ENCODE measurements at places on chromosomes 4 and X.

- DNase-seq: no peak
These were observed 79.8 kb downstream of the LCORL start for GRCh38 chr4:17941731-17942130.

DNA sequence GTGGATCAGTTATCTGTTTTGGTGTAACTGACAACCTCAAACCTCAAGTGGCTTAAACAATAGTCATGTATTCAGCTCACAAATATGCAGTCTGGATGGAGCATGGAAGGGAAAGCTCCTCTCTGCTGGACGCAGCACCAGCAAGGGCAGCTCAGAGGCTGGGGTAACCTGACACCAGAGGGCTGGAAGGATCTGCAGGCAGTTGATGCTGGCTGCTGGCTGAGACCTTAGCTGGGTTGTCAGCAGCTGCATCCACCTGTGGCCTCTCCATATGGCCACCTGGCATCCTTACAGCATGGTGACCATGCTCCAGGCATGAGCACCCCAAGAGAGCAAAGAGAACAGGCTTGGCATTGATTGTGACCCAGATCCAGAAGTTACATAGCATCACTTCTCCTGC lies 46.7 kb downstream of the ENPP6 start:
- no peak for DNase-seq

DNA sequence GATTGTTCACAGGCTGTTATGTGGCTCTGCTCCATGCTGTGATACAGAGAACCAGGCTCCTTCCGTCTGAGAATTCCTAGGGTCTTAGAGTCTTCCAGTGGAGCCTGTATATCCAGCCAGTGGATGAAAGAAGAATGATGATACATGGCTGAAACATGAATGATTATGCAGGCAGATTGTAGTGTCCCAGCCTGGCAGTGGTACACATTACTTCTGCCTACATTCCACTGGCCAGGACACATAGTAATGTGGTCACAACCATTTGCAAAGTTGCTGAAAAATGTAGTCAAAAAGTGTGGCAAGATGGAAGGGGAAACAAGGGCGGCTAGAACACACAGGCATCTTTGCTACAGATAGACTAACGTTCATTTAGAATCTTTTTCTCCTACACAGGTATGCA lies 4.5 kb upstream of the GBA3 start:
- no peak for DNase-seq

DNA sequence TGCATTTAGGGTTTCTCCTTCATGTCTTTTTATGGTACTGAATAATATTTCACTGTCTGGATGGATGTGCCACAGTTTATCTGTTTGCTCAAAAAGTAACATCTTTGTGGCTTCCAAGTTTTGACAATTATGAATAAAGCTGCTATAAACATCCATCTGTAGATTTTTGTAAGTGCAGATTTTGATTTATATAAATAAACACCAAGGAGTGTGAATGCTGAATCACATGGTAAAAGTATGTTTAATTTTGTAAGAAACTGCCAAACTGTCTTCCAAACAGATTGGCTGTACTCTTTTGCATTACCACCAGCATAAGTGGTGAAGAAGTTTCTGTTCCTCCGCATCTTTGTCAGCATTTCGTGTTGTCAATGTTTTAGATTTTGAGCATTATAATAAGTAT lies 158.7 kb upstream of the GIMD1 start:
- no peak for DNase-seq

DNA sequence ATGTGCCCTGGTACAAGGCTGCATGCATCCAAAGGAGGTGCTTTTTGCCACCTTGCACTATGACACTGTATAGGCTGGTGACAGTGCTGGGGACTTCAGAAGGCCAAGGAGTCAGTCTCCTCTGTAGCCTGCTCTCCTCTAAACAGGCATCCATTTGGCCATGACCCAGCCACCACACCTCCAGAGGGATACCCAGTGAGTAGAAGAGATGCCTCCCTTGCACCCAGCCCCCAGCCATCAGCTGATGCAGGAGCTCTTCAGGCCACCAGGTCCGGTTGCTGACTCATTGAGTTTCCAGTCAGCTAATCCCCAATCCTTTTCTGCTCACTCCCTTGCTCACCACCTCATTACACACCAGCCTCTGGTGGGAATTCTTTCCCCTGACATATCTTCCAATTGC lies 99.8 kb downstream of the PJA1 start:
- no peak for DNase-seq

DNA sequence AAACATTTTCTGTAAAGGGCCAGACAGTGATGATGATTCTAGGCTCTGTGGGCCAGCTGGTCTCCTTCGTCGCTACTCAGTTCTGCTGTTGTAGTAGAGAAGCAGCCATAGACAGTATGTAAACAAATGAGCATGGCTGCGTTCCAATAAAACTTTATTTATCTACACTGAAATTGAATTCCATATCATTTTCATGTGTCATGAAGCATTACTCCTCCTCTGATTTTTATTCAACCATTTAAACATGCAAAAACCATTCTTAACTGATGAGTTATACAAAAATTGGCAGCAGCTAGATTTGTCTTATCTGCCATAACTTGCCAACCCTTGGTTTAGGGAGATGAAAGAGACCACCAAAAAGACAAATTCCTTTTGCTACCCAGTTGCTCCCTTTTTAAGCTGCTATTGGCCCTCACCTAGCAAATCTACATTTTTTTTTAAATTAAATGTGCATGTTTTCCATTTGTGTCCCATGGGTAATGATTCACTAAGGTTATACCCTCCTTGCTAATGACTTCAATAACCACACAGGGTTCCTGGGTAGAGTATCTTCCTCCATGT lies 309.9 kb downstream of the DHX15 start:
- DNase-seq: no peak

- no peak for DNase-seq
These were observed 218.5 kb upstream of the AFF2 start for GRCh38 chrX:148281920-148282319.

- peak; percentile 96 for DNase-seq
These were observed 9.7 kb upstream of the PLAC8 start for GRCh38 chr4:83124111-83124780.

- no peak for DNase-seq
These were observed 876 bp downstream of the HPRT1 start for GRCh38 chrX:134460862-134461220.

GRCh38 chrX:37976153-37976552 lies 30.2 kb upstream of the SYTL5 start:
- DNase-seq: no peak

- DNase-seq: peak; percentile 64
These were observed 63.0 kb downstream of the ZNF732 start for GRCh38 chr4:242121-242848.

- DNase-seq: no peak
These were observed 46.0 kb downstream of the FNIP2 start for GRCh38 chr4:158814636-158815330.

- no peak for DNase-seq
These were observed 124.5 kb downstream of the EFNB1 start for GRCh38 chrX:68953331-68953730.

- no peak for DNase-seq
These were observed 2.2 kb upstream of the SFRP2 start for GRCh38 chr4:153790962-153791551.

DNA sequence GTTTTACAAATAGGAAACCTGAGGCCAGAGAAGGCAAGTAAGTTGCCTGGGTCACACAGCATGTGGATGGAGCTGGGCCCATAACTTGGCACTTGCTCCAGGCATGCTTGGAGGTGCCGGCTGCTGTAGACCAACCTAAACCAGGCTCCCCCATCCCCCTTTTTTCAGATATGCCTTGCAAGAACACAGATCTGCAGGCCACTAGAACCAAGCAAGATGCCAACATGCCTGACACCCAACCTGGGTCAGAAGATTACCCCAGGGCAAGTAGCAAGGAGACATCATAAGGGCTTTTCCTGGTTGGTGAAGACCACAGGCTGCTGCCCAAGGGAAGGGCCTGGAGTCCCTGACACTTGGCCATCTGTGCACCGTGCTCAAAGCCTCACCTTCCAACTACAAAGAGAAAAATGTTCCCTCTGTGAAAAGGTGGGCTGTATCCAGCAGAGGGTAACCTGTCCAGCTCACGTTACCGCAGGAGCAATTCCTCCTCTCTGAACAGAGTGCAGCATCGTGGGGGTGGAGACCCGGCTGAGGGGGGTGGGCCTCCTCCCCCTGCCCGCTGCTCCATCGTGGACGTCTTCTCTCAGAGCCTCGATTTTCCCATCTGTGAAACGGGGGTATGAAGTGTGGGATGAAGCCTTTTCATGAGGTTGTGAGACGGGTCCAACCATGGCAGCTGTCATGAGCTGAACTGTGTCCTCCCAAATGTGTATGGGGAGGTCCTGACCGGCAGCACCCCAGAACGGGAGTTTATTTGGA lies 23.0 kb downstream of the HMX1 start:
- DNase-seq: no peak

- DNase-seq: no peak
These were observed 31.6 kb upstream of the RPS6KA6 start for GRCh38 chrX:84219551-84219950.

DNA sequence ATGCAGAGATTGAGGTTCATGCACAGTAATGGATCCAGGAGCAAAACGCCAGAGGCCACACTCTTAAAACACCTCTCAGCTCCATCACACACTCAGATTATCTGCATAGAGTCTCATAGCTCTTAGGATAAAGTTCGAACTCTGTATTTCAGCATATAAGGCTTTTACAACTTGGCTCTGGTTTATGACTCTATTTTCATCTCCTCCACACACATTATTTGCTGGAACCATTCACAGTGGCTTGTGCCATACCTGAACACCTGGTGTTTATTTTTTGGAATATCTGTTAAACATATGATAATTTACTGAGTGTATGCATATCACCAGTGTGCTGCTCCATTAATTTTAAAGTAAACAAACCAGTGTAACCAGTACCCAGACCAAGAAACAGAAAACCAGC lies 27.2 kb downstream of the RASL11B start:
- no peak for DNase-seq

DNA sequence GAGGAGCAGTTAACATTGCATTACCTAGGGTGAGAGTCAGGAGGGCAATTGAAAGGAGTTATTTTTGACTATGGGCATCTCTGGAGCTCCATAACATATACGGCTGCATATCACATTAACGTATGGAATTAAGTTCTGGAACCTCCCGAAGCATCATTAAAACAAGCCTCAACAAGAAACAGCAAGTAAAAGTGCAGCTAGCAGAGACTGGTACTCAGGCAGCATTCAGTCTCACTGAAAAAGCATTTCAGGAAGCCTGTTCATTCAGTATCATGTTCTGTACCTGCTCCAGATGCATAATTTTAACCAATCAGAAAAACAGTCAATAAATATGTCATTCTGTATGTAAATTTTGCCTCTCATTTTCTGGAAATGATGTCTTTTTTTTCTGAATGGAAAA lies 299.6 kb downstream of the EPHA5 start:
- no peak for DNase-seq

DNA sequence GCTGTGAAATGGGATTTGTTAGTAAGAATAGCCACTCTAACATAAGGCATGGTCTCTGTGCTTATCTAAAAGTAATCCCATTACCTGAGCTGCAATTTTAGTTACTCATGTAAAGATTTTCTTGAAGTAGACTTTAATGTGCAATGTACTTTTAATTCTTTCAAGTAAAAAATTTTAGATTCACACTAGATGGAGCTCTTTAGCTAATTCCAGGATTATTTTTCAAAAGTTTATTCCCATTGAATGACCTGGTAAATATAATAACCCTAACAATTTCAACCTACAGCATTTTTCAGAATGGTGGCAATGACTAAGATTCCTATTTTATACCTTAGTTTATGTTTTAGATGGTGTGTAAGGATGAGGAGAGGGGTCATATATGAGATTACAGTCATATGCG lies 18.1 kb downstream of the USP38 start:
- no peak for DNase-seq

DNA sequence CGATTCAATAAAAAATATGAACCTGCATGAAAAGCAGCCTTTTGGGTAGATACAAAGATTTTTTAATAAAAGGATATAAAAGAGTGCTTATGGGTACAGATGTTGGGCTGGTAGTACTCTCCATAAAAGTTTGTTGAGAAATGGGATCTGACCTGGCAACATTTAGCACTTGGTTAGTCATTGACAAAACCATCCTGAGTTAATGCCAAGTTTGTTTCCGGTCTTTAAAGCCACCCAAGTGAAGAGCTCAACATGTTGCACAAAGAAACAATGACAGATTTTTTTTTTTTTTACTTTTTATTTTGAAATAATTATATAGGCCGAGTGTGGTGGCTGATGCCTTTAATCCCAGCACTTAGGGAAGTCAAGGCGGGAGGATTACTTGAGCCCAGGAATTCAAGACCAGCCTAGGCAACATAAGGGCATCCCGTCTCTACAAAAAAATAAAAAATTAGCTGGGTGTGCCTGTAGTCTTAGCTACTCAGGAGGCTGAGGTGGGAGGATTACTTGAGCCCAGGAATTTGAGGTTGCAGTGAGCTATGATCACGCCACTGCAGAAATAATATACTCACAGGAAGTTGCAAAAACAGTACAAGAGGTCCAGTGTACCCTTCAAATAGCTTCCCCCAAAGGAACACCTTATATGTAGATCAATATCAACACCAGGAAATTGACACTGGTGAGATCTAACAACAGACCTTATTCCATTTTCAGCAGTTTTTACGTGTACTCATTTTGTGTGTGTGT lies 16.6 kb downstream of the CHST7 start:
- no peak for DNase-seq

- no peak for DNase-seq
These were observed 300.9 kb downstream of the CHIC1 start for GRCh38 chrX:73863852-73864251.

DNA sequence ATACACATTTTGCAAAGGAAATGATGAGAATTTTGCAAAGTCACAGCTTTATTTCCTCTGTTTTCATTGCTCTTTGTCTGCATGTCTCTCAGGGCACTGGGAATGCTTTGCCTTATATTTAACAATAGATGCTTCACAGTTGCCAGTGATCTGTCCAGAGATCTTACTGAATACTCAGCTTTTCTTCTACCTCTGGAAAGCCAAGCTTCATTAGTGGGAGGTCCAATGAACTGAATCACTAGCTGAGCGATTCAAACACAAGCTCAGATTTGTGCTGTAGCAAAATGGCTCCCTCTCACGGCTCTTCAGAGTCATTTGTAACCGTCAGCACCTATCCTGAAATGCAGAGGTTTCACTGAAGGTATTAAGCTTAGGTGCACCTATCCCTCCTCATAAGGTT lies 138.9 kb downstream of the DCLK2 start:
- DNase-seq: no peak

DNA sequence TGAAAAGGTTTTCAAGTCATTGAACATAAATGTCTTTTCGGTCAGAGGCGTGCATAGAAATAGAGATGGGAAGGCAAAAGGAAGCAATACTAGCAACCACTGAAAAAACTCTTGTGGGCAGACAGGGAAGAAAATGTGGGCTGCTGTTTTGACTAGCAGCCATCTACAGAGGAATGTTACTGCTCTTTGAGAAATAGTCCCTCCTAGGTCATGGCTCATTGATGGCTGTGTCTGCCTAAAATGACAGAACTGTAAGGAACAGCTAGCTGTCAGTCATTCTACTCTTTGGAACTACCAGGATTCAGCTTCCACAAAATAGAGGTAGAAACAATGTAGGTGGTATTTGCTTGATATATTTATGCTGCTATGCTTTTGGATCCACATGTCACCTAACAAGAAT lies 26.9 kb upstream of the TMPRSS11B start:
- no peak for DNase-seq

GRCh38 chr4:25012655-25013054 lies 18.1 kb downstream of the LGI2 start:
- DNase-seq: no peak

GRCh38 chr4:24922416-24922815 lies 9.6 kb upstream of the CCDC149 start:
- no peak for DNase-seq

- no peak for DNase-seq
These were observed 101.9 kb downstream of the EFNB1 start for GRCh38 chrX:68930542-68931317.
